ENCODE measurements at places on chromosomes 11 and 22. TPM values are rescaled to one million over a fixed set of nuclear protein-coding genes. Genes with fewer than 3 reads are reported as not detected.

Gene CASP1
- 5.9 TPM for total RNA-seq

Gene OR51F1
- not detected for total RNA-seq

Gene CALCB
- total RNA-seq, result not detected

Gene RAG2
- not detected for total RNA-seq

Gene CCDC87
- total RNA-seq, result 0.15 TPM

Gene RBM4
- total RNA-seq, result 127 TPM

Gene FOLR1
- total RNA-seq, result not detected

Gene ACTN3
- under 0.01 TPM for total RNA-seq

Gene TCN1
- not detected for total RNA-seq

Gene TNNT3
- total RNA-seq, result 0.15 TPM

Gene CDC42BPG
- total RNA-seq, result under 0.01 TPM

Gene LDHAL6A
- not detected for total RNA-seq

Gene GPR83
- total RNA-seq, result not detected

Gene TCN2
- 4.6 TPM for total RNA-seq

Gene RASD2
- total RNA-seq, result not detected

Gene HORMAD2
- total RNA-seq, result not detected

Gene LRRC74B
- total RNA-seq, result not detected

Gene BCO2
- total RNA-seq, result 1.3 TPM

Gene SCGB1D2
- not detected for total RNA-seq

Gene OR2AG1
- total RNA-seq, result not detected

Gene PHETA2
- 11.6 TPM for total RNA-seq

Gene ANKRD49
- total RNA-seq, result 8.7 TPM

Gene ALDH3B2
- not detected for total RNA-seq

Gene UCP3
- 0.12 TPM for total RNA-seq

Gene MAJIN
- total RNA-seq, result not detected

Gene PATE2
- 0.15 TPM for total RNA-seq

Gene ASCC2
- total RNA-seq, result 27.8 TPM

Gene MMP8
- total RNA-seq, result not detected

Measured in smooth muscle cell of the coronary artery (primary cell).